T-helper 1 cell (primary cell): ENCODE measurements at places on chromosomes 13 and 19.

DNA sequence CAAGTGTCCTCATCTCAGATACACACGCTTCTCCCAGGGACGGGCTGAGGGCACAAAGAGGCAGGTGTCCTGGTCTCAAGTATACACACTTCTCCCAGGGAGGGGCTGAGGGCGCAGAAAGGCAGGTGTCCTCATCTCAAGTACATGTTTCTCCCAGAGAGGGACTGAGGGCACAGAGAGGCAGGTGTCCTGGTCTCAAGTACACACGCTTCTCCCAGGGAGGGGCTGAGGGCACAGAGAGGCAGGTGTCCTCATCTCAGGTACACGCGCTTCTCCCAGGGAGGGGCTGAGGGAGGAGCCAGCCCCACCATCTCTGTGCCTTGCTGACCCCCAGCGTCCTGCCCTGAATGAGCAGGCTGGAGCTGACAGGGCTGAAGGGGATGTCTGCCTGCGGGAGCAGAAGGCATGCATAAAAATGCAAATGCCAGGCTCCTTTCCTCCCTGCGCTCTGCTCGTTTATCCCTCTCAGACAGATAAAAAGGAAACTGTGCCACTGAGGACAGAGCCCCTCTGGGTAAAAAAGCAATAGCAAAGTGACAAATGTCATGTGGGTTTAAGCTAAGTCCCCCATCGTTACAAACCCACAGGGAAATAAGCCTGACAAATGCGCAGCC is 96.1 kb upstream of the UQCRFS1 start:
- DNase-seq = no peak

- no peak for DNase-seq
These were observed 304.7 kb downstream of the POU4F1 start for GRCh38 chr13:78298657-78299056.

GRCh38 chr19:53870485-53870844 is 2.8 kb downstream of the MYADM start:
- DNase-seq = no peak

GRCh38 chr19:58554494-58555368 is at the start of gene CHMP2A:
CHMP2A (minus strand) TSS chr19:58555105; CDS start chr19:58554212, 893 bp downstream.
- peak; percentile 97 for DNase-seq

DNA sequence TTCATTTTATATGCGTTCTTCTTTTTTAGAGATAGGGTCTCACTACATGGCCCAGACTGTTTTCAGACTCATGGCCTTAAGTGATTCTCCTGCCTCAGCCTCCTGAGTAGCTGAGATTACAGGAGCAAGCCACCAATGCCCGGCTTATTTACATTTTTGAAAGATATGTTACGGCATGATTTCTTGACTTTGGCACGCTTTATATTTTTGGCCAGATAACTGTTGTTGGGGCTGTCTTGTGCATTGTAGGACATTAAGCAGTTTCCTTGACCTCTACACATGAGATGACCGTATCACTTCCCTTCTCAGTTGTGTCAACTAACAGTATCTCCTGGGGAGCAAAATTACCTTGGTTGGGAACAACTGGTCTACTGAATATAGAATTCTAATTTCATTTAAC is 28.9 kb upstream of the CLDN10 start:
- no peak for DNase-seq

- no peak for DNase-seq
These were observed 393.8 kb downstream of the TSHZ3 start for GRCh38 chr19:30955112-30956104.

GRCh38 chr13:98353750-98354149 is 176.7 kb upstream of the RNF113B start:
- no peak for DNase-seq
